EH (cell line): ENCODE measurements at places on chromosomes 13 and 19.

DNA sequence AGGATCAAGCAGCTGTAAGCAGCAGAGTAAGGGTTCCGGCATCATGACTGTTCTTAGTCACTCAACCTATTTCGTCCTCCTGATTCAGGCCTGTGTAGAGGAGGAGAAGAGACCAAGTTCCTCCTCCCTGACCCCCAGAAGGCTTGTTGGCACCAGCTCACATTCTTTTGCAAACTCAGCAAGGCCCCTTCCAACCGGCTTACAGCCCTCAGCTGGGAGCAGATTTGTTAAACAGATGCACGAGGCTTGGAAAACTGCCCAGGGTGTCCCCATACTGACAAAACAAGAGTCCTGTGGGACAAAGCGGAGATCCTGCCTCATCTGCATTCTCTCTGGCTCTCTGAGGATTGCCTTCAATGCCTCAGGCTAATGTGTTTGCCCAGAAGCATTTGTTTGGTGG lies 113.2 kb upstream of the SOX21 start:
- DNase-seq = peak; percentile 31

- no peak for DNase-seq
These were observed 63.3 kb downstream of the CBY2 start for GRCh38 chr13:45765464-45765863.

- DNase-seq = peak; percentile 85
These were observed 579 bp downstream of the CPT1C start for GRCh38 chr19:49691243-49692146.

GRCh38 chr13:39130301-39130700 lies 92.0 kb downstream of the NHLRC3 start:
- no peak for DNase-seq

GRCh38 chr13:41649659-41650058 lies 192.3 kb downstream of the RGCC start:
- DNase-seq = peak; percentile 12

DNA sequence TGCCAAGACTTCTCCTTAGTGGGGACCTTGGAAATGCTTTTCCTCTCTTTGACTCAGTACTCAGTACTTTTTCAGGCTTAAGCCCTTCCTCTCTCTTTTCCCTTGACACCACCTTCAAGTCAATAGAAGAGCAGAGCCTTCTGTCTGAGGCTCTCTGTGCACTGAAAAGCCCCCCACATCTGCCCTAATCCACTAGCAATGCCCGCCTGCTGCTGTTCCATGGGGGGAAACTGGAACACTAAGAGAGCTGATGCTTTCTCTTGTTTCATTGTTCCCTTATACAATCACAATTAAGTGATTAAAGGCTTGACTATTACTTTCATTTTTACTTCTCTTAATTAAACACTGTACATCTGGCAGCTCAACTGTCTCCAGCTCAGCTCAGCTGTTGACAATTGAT lies 254.5 kb downstream of the SLITRK6 start:
- no peak for DNase-seq

DNA sequence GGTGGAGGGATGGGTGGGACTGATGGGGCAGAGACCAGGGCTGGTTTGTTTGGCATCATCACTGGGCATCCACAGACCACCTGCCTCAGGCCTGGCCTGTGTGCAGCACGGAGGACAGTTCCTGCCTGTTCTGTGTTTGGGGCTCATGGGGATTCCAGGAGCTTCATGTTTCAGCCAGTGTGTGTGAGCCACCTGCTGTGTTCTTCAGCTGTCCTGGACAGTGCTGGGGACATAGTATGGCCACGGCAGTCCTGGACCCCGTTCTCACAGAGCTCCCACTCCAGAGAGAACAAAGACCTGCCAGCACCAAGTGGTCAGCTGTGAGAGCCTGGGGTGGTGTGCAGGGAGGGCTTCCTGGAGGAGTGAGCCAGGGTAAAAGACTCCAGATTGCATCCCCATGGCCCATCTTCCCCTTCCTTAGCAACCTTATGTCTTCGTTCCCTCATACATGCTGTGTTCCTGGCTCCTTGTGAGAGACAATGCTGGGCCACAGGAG lies 2.0 kb upstream of the CCDC97 start:
- DNase-seq = no peak

DNA sequence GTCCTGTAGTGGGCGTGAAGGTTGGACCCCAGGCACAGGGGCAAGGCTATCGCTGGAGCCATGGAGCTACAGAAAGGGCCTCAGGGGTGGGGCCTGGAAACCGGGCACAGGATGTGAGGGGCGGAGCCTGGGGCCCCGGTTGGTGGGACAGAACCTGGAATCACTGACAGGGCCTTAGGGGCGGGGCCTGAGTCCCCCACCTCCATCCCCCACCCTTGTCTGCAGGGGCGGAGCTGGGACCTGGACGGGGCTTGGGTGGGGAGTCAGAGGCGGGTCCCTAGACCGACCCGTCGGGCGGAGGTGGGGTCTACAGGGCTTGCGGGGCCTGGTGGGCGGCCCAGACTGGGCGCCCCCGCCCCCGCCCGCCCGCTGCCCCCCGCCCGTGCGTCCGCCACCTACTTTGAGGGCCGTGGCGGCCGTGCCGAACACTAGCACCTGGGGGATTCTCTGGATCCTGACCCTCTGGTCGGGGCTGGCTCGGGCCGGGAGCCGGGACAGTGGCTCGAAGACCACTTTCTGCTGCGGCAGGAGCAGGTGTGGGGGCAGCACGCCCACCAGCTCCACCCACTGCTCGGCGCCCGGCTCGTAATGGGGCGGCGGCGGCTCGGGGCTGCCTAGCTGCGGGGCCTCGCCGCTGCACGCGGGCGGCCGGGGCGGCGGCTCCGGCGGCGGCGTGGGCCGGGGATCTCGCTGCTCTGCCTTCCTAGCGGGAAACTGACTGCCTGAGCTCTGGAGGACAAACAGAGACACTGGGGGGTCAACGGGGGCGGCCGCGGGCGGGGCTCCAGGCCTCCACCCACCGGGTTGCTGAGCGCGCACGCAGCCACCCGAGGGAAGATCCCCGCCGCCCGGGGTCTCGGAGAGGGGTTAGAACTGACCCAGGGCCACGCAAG lies 26.3 kb downstream of the DCAF15 start:
- DNase-seq = peak; percentile 42

GRCh38 chr19:19385896-19386869 lies 19.3 kb upstream of the GATAD2A start:
- no peak for DNase-seq

DNA sequence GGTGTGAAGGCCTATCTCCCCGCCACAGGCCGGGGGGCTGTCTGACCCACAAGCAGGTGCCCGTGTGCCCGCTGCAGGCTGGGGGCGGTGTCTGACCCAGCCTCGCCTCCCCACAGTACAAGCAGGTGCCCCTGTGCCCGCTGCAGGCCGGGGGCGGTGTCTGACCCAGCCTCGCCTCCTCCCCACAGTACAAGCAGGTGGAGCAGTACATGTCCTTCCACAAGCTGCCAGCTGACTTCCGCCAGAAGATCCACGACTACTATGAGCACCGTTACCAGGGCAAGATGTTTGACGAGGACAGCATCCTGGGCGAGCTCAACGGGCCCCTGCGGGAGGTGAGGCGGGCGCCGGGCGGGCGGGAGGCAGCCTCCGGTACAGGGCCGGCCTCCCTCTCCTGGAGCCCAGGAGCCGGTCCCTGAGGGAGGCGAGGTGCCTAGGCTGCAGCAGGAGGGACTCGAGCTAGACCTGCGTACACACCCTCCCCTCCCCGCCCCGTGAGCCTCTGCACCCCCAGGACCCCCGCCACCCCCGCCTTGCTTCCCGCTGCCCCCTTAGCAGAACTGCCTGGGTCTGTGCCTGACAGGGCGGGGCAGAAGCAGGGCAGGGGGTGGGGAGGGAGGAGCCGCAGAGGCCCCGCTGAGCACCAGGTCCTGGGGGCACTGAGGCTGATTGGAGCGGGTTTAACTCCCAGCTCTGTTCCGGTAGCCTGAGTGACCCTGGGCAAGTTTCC lies 20.6 kb downstream of the HCN2 start:
- DNase-seq = no peak

- DNase-seq = peak; percentile 89
These were observed 6.4 kb downstream of the GNA15 start for GRCh38 chr19:3142292-3142670.
